CD8-positive, alpha-beta memory T cell (primary cell): ENCODE measurements at places on chromosomes 4 and X. TPM values are rescaled to one million over a fixed set of nuclear protein-coding genes. Genes with fewer than 3 reads are reported as not detected.

The TRIM60 gene
- total RNA-seq = not detected

GRCh38 chrX:153828723-153829548 is 1.4 kb downstream of the PDZD4 start:
- DNase-seq = no peak

DNA sequence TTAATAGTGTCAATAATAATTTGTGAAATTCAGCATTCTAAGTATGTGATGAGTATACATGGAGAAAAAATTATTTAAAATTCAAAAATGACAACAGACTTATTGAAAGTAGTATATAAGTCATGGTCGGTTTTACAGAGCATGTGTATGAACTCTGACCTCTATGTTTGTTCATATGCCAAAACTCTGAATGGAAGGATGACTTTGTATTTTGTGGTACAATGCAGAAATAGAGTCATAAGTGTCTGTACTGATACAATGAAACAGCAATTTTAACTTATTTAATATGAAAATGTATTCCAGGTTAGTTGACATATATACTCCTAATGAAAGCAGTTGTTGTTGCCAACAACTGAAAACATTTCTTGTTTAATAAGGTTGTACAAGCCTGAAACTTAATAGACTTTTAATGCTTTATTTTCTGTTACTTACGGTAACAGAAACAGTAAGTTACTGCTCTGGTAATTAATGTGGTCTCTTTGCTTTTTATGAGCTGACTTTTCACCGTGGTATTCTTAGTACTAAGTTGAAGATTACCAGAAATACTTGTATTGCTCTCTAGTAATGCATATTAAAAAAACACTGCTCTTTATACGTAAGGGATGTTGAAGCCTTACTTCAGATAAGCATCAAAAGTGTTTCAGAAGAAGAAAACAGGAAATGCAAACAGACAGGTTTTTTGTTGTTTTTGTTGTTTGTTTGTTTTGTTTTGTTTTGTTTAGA is 1.9 kb downstream of the UBE2K start:
- DNase-seq = no peak

DNA sequence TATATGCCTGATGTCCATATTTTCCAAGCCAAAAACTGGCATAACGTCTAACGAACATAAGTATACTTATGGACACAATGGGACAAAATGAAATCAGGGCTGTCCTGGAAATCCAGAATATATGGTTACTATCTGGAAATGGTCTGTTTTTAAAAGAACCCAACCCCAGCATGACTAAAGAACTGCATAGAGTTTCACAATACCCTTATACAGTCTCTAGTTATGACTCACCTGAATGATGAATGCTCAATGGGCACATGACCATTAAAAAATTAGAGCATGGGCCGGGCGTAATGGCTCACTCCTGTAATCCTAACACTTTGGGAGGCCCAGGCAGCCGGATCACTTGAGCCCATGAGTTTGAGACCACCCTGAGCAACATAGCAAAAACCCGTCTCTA is 31.8 kb downstream of the AMMECR1 start:
- no peak for DNase-seq

GRCh38 chrX:34382416-34382815 is 250.3 kb upstream of the FAM47A start:
- no peak for DNase-seq

DNA sequence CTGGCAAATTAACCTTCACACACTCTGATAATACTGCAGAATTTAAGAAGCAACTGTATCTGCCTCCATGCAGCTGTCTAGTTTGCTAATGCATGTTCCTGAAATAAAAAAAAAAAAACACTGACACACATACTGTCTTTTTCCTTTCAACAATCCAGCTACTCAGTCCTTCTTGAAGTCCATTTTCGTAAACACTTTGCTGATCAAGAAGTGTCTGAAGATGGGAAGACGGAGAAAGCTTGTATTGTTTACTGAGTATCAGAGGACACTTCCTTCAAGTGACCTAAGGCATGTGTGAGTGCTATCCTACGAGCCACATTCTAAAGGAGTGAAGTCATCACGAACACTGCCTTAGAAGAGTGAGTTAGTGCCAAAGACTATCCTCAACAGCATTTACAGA is 82.6 kb downstream of the LUZP4 start:
- DNase-seq = no peak

The RASGEF1B gene
- total RNA-seq = 4.9 TPM

The ATP7A gene
- 5.8 TPM for total RNA-seq

The RPS6KA6 gene
- 0.20 TPM for total RNA-seq

The NR0B1 gene
- total RNA-seq = not detected

The PLP1 gene
- total RNA-seq = not detected

DNA sequence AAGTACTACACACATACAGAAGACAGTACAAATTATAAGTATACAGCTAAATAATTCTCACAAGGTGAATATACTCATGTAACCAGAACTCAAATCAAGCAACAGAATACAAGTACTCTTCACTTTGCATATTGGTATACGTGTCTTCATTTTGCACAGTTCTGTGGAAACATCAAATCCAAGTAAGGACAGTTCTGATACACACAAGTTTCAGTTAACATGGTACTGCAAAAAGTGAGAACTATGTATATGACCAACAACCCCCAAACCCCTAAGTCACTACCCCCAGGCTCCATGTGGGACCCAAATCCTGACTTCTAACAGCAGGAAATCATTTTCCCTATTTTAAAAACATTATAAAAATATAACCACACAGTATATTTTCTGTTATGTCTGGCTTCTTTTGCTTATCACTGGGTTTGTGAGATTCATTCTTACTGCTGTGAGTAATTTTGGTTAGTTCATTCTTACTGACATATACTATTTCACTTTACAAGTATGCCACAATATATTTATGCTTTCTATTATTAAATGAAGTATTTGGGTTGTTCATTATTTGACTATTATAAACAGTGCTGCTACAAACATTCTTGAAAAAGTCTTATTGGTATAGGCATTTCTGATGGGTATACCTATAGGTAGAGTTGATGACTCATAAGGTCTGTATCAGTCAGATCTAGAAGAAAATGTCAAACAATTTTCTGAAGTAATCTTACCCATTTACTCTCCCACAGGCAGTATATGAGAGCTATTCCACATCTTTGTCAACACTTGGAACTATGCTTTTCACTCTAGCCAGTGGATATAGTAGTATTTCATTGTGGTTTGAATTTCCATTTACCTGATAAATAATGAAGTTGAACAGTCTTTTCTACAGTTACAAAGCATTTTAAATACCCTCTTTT is 47.0 kb downstream of the SCLT1 start:
- no peak for DNase-seq

The FMR1NB gene
- not detected for total RNA-seq

The FRMD7 gene
- total RNA-seq = not detected

GRCh38 chr4:119825696-119826095 is 197.1 kb upstream of the PDE5A start:
- no peak for DNase-seq

GRCh38 chr4:56240554-56241174 is 146.6 kb downstream of the AASDH start:
- DNase-seq = no peak

The PTCHD1 gene
- total RNA-seq = not detected

The KCND1 gene
- total RNA-seq = 1.1 TPM

- no peak for DNase-seq
These were observed 225.8 kb upstream of the TEX13C start for GRCh38 chrX:125093852-125094251.

DNA sequence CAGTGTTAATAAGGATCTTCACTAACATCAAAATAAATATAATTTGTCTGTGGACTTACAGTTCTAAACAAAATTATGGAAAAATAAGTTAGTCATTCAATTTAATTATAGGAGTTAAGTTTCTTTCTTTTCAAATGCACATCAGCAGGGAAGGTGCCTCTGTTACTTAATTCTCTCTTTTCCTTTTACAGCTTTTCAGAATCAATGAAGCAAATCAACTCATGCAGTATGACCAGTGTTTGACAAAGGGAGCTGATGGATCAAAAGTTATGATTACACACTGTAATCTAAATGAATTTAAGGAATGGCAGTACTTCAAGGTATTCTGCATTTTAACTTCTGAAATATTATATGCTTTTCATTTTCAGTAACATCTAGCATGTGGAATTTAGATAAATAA is 15.9 kb downstream of the HMGB2 start:
- no peak for DNase-seq

The GPR50 gene
- total RNA-seq = not detected

DNA sequence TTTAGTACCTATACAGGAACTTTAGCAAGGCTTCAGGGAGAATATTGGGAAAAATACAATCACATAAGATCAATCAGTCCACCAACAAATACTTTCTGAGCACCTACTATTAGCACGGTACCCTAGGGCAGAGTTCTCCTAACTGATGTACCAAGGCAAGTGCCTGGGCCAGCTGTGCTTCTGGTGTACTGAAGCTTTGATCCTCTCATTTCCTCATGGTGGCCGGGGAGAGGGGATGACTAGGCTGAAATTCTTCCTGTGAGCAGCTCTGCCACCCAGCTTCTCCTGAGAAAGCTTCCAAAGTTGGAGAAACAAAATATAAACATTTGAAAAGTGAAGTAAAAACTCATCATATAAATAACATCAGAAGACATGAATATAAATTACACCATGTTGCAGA is 49.3 kb upstream of the ATOH1 start:
- no peak for DNase-seq

DNA sequence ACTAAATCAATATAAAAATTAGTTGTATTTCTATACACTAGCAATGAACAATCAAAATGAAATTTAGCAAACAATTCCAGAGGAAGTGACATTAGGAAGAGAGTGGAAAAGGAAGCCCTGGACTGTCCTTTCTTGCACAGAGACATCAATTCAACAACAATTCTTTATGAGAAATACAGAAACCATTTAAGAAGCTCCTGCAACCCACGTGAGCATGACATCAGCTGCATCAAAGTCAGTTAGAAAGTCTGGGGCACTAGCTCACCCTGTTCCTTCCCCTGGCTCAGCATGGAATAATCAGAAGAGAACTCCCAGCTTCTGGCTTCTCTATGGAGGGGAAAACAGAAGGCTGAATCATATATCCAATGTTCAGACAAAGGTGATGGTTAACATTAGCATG is 48.6 kb upstream of the STARD8 start:
- no peak for DNase-seq

The TMEM150C gene
- not detected for total RNA-seq
